ENCODE measurements at places on chromosomes 6 and 20.

GRCh38 chr20:57651881-57652605 is 31.8 kb upstream of the ZBP1 start:
- no peak for DNase-seq

- no peak for DNase-seq
Measured at GRCh38 chr6:54053881-54054391, 57.3 kb upstream of the MLIP start.

DNA sequence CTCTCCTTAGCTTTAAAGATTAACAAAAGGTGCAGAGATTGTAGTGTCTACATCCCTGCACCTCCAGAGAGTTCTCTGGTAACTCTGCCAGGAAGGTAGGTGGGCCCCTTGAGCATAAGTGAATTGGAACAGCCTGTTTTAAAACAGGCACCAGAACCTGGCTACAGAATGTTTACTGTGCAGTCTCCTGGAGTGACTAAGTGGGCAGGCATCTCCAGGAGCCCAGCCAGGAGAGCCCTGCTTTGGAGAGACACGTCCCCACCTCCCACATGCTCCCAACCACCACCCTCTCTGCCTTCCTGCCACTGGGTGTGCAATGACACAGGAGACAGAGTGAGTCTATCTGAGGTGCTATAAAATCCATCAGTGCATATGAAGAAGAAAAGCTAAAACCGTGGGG is 110.3 kb upstream of the EYA4 start:
- DNase-seq: no peak

GRCh38 chr6:37435373-37435772 is 2.4 kb downstream of the CMTR1 start:
- DNase-seq: no peak

GRCh38 chr6:1124885-1125284 is 187.0 kb upstream of the FOXQ1 start:
- no peak for DNase-seq

DNA sequence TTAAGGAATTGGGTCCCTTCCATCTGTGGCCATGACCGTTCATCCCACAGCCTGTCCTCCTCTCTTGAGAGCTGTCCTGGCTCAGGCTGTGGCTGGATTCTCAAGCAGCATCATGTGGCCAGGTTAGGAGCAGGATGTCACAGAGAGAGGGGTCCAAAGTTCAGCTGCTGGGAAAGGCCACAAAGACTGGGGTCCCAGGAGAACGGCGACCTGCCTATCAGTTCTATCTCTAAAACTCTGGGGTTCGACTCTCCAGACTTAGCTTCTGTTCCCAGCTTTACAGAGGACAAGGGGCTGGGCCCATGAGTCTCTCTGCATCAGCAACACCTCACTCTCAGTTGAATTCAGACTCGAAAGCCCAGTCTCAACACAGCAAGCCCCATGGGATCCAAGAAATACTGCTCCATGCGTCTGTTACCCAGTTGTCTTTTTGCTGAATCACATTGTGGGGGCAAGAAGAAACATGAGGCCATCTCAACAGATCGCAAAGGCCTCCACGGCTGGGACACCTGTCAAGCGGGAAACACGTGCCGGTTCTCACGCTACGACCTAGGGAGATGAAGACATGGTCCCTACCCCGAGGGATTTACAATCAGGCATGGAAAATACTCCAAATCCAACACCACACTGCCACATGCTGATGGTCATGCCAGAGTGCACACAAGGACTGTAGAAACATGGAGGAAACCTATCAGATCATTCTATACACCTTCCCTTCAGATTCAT is 95.4 kb downstream of the SLC22A23 start:
- no peak for DNase-seq

- peak; percentile 22 for DNase-seq
Measured at GRCh38 chr6:13813026-13813425, 1.3 kb downstream of the MCUR1 start.

DNA sequence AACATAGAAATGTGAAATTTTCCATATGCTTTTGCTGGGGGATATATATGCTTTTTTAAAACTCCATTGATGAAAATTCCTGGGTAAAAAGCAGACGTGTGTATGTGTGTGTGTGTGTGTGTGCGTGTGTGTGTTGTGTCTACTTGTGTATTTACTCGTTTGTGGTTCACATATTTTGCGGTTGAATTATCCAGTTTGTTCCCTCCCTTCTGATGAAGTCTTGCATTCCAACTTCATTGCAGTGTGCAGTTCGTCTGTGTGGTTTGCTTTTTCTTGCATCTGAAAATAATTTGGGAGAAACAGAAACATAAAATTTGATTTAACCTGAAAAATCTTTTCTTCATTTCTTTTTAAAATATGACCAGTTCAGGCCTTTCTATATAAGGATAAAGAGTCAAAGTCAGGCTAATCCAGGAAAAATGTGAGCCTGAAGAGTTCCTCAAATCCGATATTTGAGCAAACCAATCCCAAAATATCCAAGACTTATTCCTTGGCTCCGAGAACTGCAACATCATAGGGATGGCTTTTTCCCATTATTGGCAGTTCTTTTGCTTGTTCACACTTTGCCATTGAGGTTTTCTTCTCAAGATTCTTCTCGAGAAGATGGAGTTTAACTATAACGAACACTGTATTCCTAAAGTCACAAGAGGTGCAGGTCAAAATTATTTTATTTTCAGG is 202.2 kb upstream of the CCN2 start:
- no peak for DNase-seq

DNA sequence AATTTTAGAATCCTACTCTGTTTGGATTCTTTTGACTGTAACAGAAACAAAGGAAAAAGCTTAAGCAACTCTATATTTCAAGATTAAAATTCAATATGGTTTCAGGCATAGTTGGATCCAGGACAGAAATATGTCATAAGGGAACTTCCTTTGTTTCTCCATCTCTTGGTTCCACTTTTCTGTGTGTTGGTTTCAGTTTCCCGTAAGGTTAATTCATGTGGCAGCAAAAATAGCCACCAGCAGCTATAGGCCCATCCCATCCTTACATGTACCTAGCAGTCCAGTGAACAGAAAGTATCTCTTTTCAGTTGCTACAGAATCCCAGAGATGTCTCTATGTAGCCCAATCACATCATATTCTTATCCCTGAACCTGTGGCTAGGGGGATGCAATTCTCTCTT is 8.8 kb upstream of the FAM8A1 start:
- no peak for DNase-seq

DNA sequence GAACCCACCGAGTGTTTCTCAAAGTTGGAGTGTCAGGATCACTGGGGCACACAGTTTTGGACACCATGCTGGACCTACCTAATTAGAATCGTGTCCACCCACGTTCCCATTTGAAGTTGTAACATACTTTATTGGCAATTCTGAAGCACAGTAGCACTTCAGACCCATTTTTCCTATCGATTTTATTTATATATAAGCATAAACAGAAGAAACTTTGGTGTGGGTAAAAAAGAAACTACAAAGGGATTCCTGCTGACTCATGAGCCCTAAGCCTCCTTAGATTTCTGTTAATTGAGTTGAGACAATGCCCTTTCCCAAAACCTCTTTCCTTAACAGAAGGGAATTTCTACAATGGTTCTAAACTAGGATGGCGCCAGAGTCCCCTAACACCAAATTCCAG is 398.0 kb downstream of the CDKAL1 start:
- no peak for DNase-seq

DNA sequence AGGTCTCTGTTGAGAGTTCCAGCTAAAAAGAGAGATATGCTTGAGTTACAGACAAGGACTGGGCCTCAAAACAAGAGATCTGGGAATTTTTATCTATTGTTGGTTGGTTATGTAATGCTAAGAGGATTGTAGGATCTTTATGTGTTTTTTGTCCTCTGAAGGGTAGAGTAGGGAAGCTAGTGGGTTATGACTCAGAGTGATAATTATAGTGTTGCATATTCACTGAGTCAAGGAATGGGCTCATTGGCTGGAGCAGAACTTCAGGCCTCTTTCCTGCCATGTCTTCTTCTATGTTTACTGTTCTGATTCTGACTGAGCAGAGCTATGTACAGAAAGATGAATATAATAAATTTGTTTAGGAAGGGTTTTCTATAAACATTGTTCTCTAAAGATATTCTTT is 66.1 kb upstream of the NOX3 start:
- no peak for DNase-seq

GRCh38 chr20:50029697-50030461 is 47.1 kb downstream of the SNAI1 start:
- DNase-seq: no peak
